ENCODE measurements at places on chromosomes 3 and 15. TPM values are rescaled to one million over a fixed set of nuclear protein-coding genes. Genes with fewer than 3 reads are reported as not detected.
A peak's percentile ranks its signal among the peaks of the same experiment; 100 is the strongest.

Gene LRTM1
- 0.39 TPM for total RNA-seq

Gene NOX5
- 0.57 TPM for total RNA-seq

Gene ADAMTSL3
- total RNA-seq, result 6.4 TPM

DNA sequence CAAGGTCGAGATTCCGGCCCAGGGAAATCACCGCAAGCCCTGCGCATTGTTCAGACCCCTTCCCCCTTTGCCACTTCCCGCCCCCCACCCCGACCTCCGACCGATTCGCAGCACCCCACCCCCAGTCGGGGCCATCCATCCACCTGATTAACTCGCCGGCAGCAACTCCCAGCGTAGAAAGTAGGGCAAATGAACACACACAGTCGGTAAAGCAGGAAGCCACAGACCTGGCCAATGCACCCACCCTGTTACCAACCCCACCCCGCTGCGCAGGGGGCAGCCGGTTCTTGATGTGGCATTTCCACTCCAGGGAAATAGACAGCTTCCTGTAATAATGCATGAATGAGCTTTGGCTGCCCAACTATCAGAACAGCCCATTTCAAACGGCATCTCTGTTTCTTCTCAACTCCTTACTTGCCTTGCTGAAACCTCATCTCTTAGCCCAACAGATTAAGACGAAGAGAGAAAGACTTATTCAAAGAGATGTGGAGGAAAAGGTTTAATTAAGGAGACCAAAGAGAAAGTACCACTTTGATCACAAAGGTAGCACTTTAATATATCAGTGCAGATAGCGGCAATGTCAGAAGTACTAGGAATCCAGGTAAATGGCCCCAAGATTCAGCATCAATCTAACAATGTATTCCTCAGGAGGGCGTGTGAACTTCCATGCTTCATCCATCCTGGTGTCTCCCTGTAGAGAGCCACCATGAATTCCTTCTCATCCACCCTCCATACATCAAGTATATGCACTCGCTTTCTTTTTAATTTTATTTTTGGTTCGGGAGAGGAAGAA lies 1.9 kb downstream of the TNIK start:
- DNase-seq, result no peak

DNA sequence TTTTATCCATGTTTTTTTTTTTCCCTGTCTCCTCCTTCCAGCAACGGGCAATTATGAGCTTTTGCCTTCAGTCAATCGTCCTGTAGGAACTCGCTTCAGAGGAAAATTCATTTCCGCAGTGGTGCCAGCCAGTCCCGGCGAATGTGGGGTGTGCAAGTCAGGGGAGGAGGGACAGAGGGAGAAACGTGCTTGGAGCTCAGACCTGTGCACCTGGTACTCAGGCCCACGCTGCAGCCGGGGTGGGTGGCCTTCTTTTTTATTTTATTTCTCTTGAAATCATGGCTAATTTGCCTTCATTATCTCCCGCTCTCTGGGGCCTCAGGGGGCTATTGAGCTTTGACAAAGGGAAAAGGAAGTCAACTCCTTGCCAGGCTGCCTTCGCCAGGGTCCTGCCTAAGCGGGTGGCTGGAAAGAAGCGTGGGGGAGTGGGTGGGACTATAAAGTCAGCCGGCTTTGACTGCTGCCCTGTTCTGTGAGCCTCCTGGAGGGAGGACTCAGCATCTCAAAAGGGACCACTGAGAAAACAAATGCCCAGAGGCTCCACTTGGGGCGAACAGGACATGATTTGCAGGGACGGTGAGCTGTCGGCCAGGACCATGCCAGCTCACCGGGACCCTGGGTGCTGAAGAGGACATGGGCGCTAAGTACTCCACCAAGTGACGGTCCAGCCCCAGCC lies 5.5 kb downstream of the GRIP2 start:
- no peak for DNase-seq

- DNase-seq, result no peak
Measured at GRCh38 chr3:119223511-119223910, 17.2 kb downstream of the B4GALT4 start.

GRCh38 chr15:59492389-59493377 lies 54.7 kb downstream of the FAM81A start:
- DNase-seq, result peak; percentile 53

- no peak for DNase-seq
Measured at GRCh38 chr3:10553591-10554235, 48.3 kb upstream of the ATP2B2 start.

- no peak for DNase-seq
Measured at GRCh38 chr15:65130941-65131340, 2.7 kb downstream of the PDCD7 start.
